ENCODE measurements at places on chromosomes 7 and 10.

- peak; percentile 86 for DNase-seq
Observed at GRCh38 chr7:80722616-80723195, 84.3 kb downstream of the CD36 start.

GRCh38 chr10:119272736-119273135 is 65.4 kb downstream of the GRK5 start:
- no peak for DNase-seq

DNA sequence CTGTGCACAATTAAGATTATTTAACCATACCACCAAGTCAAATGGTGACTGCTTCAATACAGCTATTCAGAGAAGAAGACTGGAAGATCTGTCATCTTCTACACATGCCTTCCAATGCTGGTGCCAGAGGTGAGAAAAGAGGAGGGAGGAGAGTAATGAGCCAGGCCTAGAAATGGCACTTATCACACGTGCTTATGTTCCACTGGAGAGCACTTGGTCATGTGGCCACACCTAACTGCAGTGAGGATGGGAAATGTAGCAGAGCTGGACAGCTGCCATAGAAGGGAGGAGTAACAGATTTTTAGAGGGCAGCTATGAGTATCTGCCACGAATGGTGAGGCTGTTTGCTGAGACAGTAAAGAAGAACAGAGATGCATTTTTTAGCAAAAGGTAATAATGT is 77.1 kb downstream of the MPLKIP start:
- DNase-seq, result no peak

- no peak for DNase-seq
Observed at GRCh38 chr10:49652421-49653272, 26.8 kb upstream of the C10orf53 start.

- no peak for DNase-seq
Observed at GRCh38 chr7:124618871-124619270, 146.7 kb downstream of the GPR37 start.

- DNase-seq, result peak; percentile 73
Observed at GRCh38 chr7:74657692-74658177, at the start of gene GTF2I. Gene GTF2I, plus strand, starts transcription at chr7:74657718. Its CDS starts 31,411 bp downstream, at chr7:74689129.

DNA sequence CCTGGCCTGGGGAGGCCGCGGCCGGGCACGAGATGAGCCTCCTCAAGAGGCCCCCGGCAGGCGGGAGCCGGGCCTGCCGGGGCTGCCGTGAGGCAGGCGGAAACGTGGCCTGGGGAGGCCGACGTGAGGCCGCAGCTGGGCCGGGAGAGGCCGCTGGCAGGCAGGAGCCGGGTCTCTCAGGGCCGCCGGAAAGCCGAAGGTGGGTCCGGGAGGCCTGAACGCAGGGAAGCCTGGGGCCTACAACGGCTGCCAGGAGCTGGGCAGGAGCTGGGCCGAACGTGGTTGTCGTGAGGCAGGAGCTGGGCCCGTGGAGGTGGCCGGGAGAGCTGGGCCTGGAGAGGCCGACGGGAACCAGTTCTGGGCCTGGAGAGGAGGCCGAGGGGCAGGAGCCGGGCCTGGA is 171.9 kb downstream of the TPST1 start:
- DNase-seq, result no peak

DNA sequence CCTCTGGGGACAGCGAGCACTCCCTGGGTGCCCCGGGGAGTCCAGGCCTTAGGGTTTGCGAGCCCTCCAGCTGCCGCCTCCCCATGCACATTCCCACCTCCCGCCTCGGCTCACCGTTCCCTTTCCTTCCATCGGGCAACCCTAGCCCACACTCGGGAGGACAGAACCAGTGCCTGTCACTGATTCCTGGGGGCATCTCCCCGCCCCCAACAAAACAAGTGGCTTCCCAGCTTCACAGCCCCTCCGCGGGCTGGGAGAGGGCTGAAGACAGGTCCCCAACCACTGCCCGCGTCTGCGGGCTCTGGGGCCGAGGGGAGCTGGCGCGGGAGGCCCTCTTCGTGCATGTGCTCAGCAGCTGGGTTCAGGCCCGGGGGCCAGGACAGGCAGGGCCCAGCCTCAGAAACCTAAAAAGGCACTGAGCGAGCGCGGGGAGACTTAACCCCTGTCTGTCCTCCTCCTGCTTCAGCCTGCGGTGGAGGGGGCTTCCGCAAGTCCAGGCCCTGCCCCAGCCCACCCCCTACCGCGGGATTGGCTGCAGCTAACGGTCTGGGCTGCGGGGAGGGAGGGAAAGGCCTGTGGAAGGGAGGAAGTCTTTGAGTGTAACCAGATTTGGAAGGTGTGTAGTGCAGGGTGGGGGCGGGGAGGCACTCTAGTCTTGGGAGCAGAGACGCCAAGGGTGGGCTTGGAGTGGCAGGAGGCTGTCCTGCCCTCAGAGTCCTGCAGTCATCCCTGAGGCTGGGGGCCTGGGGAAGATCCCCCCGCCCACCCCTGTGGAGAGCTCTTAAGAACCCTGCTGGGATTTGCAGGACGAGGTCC is 1.2 kb downstream of the FLNC start:
- DNase-seq, result peak; percentile 92

DNA sequence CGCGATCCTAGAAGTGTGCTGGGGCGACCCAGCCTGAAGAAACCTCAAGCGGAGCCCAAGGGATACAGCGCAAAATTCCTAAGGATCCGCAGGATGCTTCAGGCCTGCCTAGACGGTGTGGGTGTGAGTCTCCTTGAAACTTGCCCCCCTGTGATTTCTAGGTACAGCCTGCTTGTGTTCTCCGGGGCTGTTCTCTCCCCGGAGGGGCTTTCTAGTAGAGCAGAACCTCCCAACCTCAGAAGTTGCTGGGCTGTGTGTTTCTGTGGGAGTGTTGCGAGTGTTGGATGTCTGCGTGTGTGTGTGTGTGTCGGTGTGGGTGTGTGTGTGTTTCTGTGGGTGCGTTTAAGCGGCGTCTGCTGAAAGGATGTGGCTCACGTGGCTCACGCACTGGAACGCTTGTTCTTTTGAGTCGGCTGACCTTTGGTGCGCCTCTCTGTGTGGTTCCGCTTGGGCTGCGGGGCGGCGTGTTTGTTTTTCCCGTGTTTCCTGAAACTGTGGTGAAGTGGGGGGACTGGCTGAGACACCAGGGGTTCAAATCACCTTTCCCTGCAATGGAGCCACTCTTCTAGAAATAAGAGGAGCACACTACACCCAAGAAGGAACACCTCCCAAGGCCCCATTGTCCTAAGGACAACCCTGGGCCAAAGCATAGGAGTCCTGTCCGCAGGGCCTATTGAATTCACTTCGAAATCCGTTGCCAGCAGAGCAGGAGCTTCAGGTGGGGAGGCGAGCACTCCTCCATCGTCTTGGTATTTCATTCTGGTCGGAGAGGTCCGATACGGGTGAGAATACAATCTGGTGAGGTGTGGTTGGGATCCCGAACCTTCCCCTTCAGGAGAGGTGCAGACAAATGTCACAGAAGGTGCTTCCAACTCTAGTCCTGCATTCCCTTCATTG is 25.1 kb upstream of the ZNF273 start:
- DNase-seq, result no peak

DNA sequence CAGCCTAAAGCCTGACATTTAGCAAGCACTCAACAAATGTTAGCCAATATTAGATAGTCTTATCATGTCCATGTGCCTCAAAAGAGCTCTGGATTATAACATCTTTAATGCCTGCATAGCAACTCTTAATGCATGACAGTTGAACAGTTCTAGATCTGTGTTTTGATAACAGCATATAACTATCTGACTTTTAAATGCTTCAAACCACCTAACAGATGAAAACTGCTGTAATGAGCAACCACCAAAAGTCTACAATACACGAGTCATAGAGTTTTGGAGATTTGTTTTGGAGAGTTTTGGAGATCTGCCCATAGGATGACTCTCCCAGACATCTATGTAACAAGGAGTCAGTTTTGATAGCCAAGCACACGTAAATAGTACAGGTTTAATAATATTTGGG is 227.3 kb downstream of the TWIST1 start:
- no peak for DNase-seq

DNA sequence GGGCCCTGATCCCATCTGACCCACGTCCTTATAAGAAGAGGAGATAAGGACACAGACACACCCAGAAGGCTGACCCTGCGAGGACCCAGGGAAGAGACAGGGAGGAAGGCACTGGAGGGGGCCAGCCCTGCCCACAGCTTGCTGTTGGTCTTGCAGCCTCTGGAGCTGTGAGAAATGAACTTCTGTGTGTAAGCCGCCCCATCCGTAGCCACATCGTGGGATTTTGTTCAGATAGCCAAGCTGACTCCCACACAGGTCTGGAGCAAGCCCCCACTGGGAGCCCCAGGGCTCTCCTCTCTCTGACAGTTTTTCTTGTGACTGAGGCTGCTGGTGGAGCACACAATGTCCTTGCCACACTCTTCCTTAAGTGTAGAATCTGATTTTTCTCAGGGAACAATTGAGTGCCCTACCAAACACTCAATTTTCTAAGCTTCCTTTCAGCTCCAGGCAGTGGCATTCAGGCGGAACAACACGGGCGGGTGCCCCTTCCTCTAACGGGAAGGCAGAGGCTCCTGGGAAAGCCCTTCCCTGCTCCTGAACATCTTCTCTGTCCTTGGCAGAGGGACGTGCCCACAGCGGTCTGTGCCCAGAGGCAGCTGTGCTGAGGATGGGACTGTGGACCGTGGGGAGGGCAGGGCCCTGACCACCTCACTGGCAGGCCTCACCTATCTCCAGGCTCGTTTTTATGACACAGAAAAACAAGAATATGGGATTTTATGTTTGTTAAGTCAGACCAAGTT is 160.6 kb upstream of the SHH start:
- DNase-seq, result no peak

DNA sequence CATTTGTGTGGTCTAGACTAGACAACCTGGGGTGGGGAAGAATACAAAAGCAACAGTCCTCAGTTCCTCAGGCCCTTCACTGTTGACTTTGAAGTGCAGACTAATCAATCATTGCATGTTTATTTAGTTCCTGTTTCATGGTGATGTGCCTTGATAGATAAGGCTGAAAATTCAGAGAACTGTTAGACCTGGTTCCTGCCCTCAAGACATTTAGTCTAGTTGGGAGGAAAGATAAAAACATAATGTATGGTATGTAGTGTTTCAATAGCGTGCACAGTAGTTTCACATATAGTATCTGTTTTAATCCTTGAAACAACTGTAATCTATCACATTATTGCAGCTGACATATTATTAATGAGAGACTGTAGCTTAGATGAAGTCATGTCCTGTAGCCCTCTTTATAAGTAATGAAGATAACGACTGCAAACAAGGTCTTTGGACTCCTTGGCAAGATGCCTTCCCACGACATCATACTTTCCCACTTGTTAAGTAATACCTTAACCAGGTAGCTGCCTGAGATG is 124.0 kb downstream of the CELF2 start:
- no peak for DNase-seq

- no peak for DNase-seq
Observed at GRCh38 chr10:51928162-51928561, 228.8 kb upstream of the CSTF2T start.

DNA sequence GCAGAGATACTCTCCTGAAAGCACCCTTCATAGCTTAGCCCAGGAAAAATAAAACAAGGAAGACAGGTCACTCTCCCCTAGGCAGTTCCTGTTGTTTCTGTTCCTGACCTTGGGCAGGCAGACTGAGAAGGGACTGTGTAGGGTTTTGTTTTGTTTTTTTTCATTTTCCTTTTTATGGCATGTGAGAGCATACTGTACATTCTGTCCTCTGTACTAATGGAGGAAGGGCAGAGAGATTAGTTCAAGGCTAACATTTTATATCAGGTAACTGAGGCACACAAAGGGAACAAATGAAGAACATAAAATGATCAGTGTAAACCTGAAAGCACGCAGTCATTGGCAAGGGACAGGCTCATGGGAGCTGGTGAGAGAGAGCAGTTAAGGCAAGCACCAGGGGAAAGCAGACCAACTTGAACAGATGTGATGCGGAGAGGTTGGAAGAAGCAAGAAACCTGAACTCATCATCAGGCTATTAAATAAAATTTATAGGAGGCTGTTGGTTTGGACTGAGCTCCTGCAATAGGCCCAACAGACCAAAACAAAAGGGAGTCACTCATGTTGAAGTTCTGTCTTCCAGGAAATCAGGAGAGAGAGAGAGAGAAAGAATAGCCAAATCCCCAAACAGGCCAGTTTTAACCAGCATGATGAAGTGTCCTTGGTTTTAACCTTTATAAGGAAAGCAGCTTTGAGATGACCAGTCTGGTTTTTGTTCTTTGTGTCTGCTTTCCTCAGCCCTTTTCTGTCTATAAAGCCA is 34.1 kb upstream of the PDCD4 start:
- no peak for DNase-seq

DNA sequence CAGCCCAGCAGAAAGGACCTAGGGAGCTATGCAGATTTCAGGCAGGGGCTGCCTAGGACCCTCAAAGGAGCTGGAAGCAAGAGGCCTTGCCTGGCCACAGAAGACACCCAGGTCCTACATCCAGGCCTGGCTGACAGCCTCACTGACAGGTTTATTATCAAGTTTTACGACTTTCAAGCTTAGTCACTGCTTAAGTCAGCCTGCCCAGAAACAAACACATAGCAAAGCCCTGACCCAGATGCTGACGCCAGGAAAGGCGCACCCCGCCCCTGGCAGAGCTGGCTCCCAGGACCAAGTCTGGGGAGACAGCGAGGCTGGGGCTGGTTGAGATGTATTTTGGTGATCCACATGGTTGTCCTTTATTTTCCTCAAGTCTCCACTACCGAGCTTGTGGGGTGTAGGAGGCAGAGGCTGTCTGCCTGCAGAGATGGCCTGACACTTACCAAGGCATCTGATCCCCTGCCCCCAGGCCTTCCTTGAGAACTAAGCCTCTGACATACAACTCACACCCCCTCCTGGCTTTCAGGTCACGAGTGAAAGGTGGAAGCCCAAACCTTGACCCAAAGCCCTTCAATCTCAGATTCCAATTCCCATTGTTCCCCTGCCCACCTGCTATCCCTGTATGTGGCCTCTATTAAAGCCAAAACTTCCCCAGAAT is 80.7 kb upstream of the EMX2 start:
- DNase-seq, result peak; percentile 72

- no peak for DNase-seq
Observed at GRCh38 chr7:149869867-149870266, 3.9 kb upstream of the ATP6V0E2 start.

Measured in mesendoderm (in vitro differentiated cells).